ENCODE measurements at places on chromosomes 3 and 15. TPM values are rescaled to one million over a fixed set of nuclear protein-coding genes. Genes with fewer than 3 reads are reported as not detected.

GRCh38 chr3:11819146-11819689 lies 27.5 kb downstream of the TAMM41 start:
- no peaks in the 10 kb centered on the region for H3K27me3 ChIP-seq
- peaks cover 90% of the 10 kb centered on the region for H3K36me3 ChIP-seq
- DNase-seq: no peak
- no peaks in the 10 kb centered on the region for H3K4me1 ChIP-seq
- no peak overlapping the region for H3K4me3 ChIP-seq

DNA sequence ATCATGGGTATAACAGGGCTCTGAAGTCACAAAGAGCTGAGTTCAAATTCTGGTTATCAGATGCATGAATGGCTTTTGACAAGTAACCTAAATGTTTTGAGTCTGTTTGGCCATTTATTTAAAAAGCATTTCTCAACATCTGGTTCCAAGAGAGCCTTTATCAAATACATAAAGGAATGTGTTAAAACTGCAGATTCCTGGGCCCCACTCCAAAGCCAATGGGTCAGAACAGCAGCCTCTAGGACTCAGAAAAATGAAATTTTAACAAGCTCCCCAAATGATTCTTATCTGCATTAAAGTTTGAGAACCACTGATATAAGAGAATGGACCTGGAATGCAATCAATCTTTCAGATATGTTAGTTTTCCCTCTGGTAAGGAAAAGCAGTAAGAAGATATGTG lies 3.4 kb downstream of the B4GALT4 start:
- no peak for DNase-seq
- no peak overlapping the region for H3K4me3 ChIP-seq

SPSB4 gene
- polyA plus RNA-seq: not detected

PDZRN3 gene
- not detected for polyA plus RNA-seq

DNA sequence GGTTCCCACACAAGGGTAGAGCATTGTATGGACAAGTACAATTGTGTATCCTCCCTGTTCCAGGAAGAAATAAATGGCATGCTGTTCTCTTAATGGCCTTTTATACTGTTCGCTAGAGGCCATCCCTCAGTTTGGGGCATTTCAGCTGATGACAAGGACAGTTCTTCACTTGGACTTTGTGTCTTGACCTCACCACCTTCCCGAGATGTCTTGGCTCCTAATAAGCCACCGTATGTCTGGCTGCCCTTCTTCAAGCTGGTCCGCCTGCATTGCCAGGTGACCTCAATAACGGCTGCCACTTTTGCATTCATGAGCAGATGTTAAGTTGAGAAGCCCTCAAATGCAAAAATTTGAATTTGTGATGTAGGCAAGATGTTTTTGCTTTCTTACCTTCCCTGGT lies 24.1 kb downstream of the ZBTB38 start:
- no peak overlapping the region for H3K27ac ChIP-seq
- DNase-seq: no peak
- no peak overlapping the region for H3K4me3 ChIP-seq

DNA sequence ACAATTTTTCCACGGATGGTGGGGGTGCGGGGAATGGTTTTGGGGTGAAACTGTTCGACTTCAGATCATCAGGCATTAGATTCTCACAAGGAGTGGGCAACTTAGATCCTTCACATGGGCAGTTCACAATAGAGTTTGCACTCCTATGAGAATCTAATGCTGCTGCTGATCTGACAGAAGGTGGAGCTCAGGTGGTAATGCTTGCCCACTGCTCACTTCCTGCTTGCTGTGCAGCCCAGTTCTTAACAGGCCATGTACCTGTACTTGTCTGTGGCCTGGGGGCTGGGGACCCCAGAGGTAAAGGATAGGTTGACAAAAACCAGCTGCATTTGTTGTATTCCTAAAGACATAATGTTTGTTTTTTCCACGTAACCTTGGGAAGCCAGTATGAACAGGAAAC lies 16.0 kb downstream of the DZIP3 start:
- H3K27ac ChIP-seq: no peak overlapping the region
- H3K4me3 ChIP-seq: no peak overlapping the region
- no peaks in the 10 kb centered on the region for H3K4me1 ChIP-seq

XCR1 gene
- 0.03 TPM for polyA plus RNA-seq

DNA sequence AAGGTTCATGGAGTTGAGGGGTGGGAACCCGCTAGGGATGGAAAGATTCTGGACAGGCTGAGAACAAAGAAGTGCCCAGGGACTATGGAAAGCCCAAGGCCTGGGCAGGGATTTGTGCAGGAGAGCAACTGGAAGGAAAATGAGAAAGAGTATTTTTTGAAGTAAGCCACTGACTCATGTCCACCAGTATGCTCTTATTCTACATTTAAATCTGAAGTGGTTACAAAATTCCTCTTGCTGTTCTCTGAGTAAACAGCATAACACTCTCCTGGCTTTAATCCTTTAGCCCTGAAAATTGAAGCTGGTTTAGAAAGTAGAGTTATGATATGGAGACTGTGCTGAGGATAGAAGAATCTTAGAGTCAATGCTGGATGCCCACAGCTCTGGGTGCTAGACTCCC lies 165.2 kb downstream of the ISL2 start:
- no peaks in the 10 kb centered on the region for H3K27me3 ChIP-seq
- H3K4me1 ChIP-seq: no peaks in the 10 kb centered on the region
- DNase-seq: no peak

GRCh38 chr15:46489276-46489675 lies 854.4 kb downstream of the SQOR start:
- DNase-seq: no peak
- H3K36me3 ChIP-seq: no peaks in the 10 kb centered on the region
- H3K4me3 ChIP-seq: no peak overlapping the region
- no peaks in the 10 kb centered on the region for H3K4me1 ChIP-seq
